NB4 (cell line): ENCODE measurements at places on chromosomes 16 and 17.

DNA sequence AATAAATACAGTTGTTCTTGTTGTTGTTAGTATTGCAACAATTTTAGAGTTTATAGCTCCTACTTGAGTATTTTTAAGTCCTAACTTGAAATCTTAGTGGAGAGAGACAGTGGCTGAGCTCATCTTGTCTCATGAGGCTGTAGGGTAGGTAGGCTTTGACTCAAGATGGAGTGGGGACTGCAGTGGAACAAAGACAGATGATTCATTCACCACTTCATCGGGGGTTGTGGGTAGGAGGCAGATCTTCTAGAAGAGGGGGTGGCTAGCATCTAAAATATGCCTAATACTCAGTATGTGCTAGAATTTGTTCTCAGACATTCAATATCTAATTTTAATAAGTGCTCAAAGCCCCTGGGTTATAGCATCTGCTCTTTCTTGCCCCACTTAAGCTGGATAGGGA is 13.1 kb upstream of the MMD start:
- no peak for DNase-seq

- DNase-seq, result no peak
Observed at GRCh38 chr16:473046-474043, 47.9 kb downstream of the RAB11FIP3 start.

DNA sequence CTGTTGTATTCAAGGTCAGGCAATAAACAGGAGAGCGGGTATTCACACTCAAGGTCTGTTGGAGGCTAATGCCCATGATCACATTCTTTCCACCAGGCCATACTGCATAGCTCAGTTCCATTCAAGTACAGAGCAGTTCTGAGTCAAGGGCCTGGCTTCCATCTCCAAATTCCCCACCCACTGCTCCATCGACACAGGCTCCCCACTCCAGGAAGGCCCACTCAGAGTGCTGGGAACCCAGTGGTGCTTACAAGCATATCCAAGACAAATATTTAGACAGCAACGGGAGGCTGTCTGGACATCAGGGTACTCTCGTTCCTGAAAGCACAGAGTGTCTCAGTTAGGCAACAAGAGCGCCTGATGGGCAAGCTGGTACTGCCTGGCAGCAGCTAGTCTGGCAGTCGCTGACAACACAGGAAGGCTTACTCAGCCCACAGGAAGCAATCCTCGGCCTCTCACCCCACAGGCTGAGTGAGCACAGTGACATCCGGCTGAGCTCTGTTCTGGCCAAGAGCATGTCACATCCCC is 40.9 kb downstream of the RFFL start:
- DNase-seq, result peak; percentile 86

GRCh38 chr17:82444284-82444893 is 6.2 kb downstream of the CYBC1 start:
- DNase-seq, result no peak

DNA sequence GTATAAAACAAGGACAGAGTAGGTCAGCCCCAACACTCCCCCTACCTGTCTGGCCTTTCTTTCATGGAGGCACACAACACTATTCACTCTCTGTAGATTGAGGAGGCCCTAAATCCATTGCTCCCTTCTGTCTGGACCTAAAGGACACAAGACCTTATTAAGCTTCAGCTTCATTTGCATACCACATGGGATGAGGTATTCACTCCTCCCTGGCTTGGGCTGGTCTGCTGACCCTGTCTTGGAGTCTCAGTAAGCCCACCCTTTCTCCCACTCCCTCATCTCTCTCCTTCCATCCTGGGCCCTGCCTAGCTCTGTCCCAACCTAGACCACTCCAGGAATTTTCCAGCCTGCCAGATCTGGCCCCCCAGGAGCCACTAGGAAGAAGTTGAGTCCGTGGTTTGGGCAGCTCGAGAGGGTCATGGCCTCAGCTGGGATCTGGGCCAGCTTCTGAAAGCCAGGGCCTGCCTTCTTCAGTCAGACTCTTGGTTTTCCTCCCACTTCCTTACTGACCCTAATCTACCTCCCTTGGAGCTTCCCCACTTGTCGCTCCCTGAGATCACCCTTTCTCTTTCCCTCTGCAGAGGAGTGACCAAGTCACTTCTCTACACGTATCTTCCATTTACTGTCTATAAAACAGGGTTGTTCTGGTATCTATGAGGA is 6.5 kb upstream of the LLGL1 start:
- DNase-seq, result no peak

DNA sequence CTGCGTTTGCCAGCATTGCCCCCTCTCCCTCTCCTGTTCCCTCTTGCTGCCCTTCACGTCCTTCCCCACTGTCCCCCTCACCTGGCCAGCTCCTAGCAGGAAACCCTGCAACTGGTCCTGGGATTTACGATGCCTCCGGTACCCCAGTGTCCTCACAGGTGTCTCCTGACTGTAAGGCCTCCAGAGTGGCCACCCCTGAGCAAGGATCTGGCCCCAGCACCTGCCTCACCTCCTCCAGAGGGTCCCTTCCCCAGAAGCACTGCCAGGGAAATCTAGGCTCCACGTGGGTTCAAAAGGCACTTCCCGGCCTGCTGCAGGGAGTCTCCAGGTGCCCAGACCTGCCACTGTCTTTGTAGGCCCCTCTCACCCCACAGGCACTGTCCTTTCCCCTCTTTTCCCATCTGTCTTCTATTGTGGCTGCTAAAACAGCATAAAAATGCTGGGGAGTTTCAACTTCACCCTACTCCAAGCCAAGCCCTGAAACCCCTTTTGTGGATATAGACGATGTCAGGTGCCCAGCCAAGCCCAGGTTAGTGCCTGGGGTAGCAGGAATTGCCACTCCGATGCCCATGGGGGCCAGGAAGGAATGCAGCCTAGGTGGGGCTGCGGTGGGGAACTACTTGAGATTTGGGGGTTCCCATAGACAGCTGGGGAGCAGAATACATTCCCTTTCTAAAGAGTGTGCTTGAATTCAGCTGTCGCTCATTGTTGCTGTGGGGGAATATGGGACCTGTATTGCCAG is 25.7 kb downstream of the RAB11FIP4 start:
- DNase-seq, result no peak

GRCh38 chr17:57311281-57312216 is 55.2 kb downstream of the MSI2 start:
- DNase-seq, result no peak
